ENCODE measurements at places on chromosomes 2 and 18. TPM values are rescaled to one million over a fixed set of nuclear protein-coding genes. Genes with fewer than 3 reads are reported as not detected.

Gene TMEM200C
- 11.3 TPM for total RNA-seq

Gene ZNF385B
- total RNA-seq = 0.27 TPM

Gene M1AP
- total RNA-seq = 0.20 TPM

Gene CCDC141
- 0.18 TPM for total RNA-seq

Gene GCA
- 14.5 TPM for total RNA-seq

Gene IL36G
- total RNA-seq = not detected

Gene PARD3B
- total RNA-seq = 7.0 TPM

Gene CNTNAP5
- 0.30 TPM for total RNA-seq

Gene MC2R
- not detected for total RNA-seq

Gene ICA1L
- total RNA-seq = 4.9 TPM

Gene ZNF396
- total RNA-seq = 1.4 TPM

Gene NHEJ1
- 10.8 TPM for total RNA-seq

Gene PAX8
- total RNA-seq = 0.48 TPM

Gene CGREF1
- total RNA-seq = 1.8 TPM

Gene AGXT
- total RNA-seq = not detected

Gene ERBB4
- 0.72 TPM for total RNA-seq

Gene IL36RN
- total RNA-seq = 0.14 TPM

Gene ASB18
- total RNA-seq = not detected
